ENCODE measurements at places on chromosomes 3 and 15.
A peak's percentile ranks its signal among the peaks of the same experiment; 100 is the strongest.

DNA sequence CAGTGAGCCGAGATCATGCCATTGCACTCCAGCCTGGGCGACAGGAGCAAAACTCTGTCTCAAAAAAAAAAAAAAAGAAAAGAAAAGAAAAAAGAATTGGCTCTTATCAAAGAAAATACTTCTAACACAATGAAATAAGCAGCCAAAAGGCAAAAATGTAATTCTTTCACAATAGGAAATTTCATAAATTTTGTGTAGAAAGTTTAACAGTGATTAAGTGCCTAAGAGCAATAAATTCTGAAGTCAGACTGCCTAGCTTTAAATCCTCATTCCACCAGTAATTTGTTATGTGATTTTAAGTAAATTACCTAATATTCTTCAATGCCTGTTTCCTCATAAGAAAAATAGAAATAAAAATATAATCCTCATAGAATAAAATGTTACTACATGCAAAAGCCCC lies 24.6 kb downstream of the HLTF start:
- no peak for DNase-seq

DNA sequence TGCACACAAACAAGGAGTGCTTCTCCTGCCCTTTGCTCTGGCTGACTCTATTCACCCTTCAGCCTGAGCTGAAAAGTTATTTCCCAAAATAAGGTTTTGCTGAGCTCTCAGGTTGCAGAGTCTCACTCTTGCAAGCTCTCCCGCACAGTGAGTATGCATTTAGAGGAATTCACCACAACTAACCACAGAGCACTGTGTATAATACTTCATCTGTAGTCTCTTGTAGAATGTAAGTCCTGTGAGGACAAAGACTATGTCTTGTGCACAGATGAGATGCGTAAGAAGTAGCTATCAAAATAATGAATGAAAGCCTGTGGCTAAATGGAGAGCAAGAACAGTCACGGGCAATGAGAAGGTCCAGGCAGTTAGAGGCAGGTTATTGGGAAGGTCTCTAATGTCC lies 156.5 kb upstream of the SLCO3A1 start:
- no peak for DNase-seq

DNA sequence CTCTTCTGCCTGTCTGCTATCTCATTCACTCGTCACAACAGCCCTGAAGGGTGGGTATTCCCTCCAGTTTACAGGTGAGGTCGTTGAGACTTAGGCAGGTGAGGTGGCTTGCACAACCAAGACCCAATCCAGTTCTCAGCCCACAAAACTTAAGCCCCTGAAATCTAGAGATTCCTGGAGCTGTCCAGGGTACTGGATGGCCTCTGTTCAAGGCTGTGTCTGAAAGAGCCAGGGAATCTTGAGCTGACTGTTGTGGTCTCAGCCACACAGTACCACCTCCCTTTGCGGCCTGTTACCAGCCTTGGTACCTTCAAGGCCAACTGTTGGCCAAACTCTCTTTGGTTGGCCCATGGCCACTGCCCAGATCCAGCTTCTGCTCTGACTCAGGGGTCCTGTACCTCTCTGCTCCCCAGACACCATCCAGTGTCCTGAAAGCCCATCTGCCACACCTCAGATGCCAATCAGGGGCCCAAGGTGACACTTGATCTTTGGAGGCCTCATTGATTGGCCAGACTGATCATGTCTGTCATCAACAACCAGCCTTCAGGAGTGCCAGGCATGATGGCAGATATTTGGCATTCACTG lies 10.9 kb upstream of the FAM107A start:
- peak; percentile 5 for DNase-seq

GRCh38 chr3:122094125-122094524 lies 39.0 kb downstream of the CD86 start:
- DNase-seq: peak; percentile 83
